Effector CD4-positive, alpha-beta T cell (primary cell): ENCODE measurements at places on chromosomes 4 and X.
A peak's percentile ranks its signal among the peaks of the same experiment; 100 is the strongest.

DNA sequence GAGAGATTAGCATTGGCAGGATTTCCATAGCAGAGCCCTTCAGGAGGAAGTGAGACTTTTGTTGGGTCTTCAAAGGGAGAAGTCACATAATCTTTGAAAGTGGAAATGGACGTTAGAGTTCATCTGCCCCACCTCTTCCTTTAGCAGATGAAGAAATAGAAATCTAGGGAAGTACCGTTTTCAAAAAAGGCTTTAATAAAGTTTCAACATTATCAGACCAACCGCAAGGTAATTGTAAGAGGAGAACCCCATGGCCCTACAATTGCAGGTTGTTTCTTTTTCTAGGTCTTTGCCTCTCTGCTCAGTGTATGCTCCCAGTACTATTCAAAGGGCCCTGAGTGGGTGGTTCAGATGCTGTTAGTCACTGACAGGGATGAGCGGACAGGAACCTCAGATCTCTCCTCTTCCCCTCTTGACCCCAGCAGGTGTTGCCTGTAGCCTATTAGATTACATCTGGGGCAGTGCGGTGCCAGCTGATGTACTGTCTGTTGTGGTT, 48.6 kb upstream of the AP1S2 start:
- DNase-seq, result no peak

GRCh38 chr4:130468340-130468739, 1372.4 kb downstream of the C4orf33 start:
- DNase-seq, result no peak

- no peak for DNase-seq
Measured at GRCh38 chrX:66717926-66718325, 79.0 kb upstream of the EDA2R start.

DNA sequence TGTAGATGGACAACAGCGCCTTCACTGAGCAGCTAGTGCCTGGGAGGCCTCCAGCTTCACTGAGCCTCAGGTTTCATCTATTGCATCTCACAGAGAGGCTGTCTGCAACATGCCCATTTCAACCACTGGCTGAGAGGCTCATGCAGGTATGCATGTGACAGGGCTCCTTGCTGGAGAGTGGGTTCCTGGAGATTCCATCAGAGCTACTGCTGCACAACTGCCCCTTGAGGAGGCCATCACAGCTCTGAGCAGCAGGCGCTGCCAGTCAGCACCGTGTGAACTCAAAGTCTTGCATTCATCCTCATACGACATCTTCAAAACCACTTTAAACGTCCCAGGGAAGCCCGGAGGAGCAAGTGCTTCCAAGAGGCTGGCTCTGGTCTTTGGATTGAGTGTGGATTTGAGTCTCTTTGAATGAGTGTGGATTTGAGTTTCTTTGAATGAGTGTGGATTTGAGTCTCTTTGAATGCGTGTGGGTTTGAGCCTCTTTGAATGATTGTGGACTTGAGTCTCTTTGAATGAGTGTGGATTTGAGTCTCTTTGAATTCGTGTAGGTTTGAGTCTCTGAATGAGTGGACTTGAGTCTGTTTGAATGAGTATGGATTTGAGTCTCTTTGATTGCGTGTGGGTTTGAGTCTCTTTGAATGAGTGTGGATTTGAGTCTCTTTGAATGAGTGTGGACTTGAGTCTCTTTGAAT, 8.7 kb downstream of the P2RY8 start:
- DNase-seq, result no peak

GRCh38 chrX:71941776-71942175, 31.1 kb downstream of the NHSL2 start:
- DNase-seq, result no peak

DNA sequence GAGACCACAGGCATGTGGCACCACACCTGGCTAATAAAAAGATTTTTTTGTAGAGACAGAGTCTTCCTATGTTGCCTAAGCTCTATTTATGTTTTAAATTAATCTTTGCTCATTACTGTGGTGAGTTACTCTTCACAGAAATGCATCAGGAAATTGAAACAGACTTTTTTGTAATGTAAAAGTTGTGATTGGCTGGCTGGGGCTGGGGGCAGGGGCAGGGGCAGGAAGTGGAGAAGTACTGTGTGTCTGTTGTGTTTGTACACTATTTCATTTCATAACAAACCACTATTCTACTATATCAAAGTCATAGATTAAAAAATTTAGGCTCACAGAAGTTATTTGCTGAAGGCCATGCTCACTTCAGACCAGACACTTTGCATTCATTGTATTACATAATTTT, 19.1 kb upstream of the ABRAXAS1 start:
- DNase-seq, result no peak

- no peak for DNase-seq
Measured at GRCh38 chr4:56217343-56217890, 169.9 kb downstream of the AASDH start.

DNA sequence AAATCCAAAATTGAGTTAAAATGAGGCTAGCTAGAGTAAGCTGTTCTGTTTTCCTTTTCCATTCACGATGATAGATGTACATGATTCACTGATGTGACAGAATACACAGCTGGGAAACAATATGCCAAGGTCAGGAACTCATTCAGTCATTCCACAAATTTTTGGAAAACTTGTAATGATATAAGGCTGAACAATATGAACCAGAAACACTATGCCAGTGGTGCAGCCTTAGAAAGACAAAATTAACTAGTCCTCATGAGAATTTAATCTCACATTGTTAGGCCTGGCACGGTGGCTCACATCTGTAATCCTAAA, 50.0 kb upstream of the NDST3 start:
- no peak for DNase-seq

- DNase-seq, result no peak
Measured at GRCh38 chr4:81148576-81148975, 66.4 kb downstream of the PRKG2 start.

GRCh38 chrX:154458116-154458953, at the start of gene PLXNA3:
PLXNA3 (plus strand) TSS chrX:154458281; CDS start chrX:154460184, 1,903 bp downstream.
- DNase-seq, result peak; percentile 60

GRCh38 chrX:7269991-7270390, 122.0 kb upstream of the PUDP start:
- no peak for DNase-seq

GRCh38 chr4:99915449-99915848, 21.2 kb upstream of the LAMTOR3 start:
- no peak for DNase-seq

DNA sequence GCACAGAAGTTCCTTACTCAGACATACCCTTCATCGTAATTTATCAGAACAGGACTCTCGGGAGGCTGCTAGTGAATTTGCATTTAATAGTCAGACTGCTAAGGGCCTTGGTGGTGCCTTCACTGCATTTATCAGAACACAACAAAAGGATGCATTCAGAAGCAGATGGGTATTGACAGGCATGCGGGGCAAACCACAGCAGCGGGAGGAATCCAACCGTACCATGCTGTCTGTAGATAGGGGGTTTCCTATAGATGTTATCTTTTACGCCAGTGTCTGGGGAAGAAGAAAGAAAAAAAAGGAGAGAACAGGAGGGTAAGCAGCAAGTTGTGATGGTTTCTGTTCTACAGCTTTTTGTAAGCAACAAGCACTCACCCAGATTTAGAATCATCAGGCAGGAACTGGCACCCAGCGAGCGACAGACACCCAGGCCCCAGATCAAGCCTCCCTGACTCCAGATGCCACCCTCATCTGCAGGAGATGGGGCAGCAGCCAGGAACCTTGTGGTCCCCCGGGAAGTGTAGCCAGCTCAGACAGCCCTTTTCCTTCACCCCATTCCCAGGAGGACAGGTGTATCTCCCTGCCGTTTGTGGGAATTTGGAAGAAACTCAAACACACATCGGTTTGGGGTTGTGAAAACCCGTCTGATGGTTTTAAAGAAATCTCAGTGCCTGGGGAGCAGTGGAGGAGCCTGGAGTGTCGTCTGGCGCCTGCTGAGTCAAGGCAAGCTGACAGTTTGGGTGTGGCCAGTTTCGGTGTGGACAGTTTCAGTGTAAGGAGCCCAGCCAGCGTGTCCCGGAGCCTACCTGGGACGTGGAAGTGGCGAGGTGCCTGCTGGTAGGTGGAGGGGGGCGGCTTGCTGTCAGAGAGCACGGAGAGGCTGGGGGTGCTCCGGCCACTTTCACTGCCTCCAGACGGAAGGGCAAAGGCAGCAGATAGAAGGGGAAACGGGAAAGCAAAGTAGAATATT, 80.0 kb upstream of the AFAP1 start:
- DNase-seq, result no peak

DNA sequence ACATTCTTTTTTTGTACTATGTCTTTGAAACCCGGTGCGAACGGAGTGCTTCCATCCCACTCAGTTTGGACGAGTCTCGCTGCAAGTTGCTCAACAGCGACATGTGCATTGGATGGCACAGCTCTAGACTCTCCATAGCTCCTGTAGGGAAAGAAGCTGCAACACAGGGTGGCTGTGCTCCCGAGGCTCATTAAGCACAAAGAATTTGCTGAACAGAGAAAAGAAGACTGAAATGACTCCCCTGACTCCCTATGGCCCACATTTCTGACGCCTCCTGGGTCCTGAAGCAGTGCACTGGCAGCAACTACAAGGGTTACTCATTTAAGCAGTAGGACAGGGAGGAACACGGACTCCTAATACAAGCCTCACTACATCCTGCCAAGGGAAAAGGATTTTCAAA, 127.4 kb downstream of the SH3RF1 start:
- DNase-seq, result no peak

GRCh38 chr4:98659741-98660462, 1.5 kb upstream of the TSPAN5 start:
- no peak for DNase-seq

DNA sequence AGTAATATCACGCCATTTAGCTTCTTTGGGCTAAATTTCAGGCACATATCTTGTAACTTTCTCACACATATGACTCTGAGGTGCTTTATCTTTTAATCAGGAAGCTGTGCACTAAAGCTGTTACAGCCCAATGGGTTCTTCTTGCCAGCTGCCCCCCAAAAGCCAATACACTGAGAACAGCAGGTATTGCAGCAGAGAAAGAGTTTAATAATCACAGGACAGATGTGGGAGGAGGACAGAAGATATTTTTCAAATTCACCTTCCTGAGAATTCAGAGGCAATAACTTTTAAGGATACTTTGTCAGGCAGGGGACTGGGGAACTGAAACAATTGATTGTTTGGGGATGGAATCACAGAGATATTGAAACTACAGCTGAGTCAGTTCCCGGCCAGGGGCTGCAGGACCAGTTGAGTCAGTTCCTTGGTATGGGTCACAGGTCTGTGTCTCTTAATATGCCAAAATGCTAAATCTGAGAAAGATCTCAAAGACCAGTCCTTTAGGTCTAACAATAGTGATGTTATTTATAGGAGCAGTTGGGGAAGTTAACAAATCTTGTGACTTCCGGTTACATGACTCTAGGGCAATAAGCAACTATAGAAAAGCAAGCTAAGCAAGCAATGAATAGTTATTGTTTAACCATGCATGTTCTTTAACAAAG, 28.1 kb downstream of the DDIT4L start:
- no peak for DNase-seq

DNA sequence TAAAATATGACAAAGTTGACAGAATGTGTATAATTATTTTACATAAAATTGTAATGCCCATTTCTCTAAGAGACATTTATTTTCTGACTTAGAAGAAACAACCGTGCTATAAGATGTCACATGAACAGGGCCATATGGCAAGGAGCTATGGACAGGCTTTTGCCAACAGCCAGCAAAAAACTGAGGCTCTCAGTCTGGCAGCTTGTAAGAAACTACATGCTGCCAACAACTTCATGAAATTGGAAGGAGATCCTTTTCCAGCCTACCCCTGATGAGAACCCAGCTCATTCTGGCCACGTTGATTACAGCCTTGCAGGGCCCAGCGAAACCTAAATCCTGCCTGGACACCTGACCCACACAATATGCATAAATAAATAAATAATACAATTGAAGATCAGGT, 250.3 kb upstream of the ARSJ start:
- no peak for DNase-seq

DNA sequence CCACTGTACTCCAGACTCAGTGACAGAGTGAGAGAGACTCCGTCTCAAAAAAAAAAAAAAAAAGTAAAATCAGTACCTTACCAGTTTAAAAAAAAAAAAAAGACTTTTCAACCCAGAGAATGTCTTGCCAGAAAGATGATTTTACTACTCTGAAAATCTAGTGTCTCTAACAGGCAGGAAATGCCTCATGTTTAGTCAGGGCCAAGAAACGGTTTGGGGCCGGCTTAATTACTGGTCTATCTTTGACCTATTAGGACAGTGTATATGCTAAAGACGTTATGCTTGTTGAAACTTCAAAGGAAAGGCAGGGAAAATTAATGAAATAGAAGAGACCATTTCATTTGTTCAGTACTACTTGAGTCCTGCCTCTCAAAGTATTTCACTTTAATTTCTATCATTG, 9.9 kb downstream of the BEND4 start:
- DNase-seq, result no peak

DNA sequence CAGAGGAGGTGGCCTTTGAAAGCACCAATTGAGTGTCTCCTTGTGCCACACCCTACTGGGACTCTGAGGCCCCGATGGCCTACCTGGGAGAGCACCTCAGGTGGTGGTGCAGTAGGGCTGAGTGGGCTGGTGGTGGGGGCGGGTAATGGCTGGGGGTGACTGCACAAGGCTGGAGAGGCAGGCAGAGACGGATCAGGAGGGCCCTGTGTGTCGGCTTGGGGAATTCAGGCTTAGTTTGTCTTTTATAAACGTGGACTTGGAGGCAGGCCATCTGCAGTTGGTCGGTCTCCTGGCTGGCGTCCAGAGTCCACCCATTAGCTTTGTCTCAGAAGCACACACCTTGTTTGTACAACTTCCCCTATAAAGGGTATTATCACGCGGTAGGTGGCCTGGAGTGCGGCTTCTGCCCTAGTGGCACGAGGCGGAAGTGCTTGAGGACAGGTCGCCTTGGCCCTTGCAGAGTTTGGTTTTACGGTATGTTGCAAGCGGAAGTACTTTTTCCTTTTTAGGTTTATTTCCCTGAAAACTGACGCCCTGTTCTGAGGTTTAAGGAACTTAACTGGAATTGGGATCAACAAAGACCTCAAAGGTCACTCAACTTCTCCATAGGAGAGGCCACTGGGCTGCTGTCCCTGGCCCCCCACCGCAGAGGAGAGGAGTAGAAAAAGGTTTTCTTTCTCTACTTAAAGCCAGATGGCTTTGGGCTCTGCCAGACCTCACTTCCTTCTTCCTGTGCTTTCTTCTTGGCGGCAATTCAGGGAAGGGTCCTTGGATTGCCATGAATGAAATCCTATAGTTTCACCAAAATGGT, 8.0 kb downstream of the TBC1D14 start:
- no peak for DNase-seq

DNA sequence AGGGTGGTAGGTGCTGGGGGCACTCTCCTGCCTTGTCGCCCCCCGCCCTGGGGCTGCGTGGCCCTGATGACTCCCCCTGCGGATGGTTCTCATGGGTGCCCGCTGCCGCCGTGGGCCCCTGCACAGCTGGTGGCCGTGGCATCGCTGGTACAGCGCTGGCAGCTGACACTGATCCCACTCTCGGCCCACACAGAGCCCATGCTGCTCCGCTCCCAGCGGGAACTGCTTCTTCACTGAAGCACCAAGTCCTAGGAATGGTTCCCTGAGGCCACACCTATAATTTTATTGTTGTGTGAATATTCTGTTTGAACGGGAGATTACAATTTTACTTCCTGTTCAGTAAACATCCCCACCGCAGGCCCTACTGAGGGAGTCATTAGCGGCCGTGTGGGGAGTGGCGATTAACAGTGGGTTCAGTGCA, 138.6 kb upstream of the NKX1-1 start:
- no peak for DNase-seq
